T-helper 17 cell (primary cell): ENCODE measurements at places on chromosomes 7 and 10.

DNA sequence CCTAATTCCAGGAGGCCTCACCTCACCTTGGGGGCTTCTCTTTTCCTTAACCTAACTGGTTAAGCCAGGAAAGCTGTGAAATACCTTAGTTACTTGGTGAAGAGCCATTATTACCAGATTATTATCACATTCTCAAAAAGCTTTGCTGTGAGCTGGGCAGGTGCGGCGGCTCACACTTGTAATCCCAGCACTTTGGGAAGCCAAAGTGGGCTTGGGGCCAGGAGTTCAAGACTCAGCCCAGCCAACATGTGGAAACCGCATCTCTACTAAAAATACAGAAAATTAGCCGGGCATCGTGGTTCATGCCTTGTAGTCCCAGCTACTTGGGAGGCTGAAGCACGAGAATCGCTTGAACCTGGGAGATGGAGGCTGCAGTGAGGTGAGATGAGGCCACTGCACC, 102.4 kb upstream of the KLF6 start:
- DNase-seq: no peak

DNA sequence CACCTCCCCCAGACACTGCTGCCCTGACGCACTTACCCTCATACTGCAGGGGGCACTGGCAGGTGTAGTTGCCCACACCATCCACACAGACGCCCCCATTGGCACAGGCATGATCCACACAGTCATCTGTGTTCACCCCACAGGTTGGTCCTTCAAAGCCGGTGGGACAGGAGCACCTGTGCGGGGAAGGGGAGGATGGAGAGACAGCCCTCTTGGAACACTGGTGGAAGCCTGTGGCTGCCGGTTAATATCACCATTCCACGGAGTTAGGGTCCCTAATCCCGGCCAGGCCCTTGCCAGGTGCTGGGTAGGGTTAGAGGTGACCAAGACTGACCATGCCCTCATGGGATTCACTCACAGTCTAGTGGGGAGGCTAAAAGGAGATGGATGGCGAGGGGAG, 171.8 kb downstream of the SLIT1 start:
- DNase-seq: no peak

DNA sequence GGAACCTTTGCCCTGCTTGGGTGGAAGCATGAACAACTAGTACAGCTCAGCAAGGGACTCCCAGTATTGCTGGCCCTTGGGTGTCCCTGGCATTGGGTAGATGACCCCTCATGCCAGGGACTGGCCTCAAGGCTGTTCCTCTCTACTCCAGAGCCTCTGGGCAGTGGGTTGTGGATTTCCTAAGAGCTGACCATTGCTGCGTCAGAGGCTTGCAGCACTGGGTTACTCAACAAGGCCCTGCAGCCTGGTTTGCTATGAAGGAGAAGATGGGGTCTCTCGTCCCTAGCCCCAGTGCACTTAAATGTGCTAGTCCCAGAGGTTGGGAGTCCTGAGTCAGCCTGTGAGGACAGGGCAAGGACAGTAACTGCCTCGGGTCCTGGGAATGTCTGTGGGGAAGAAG, 2.5 kb downstream of the VSIR start:
- no peak for DNase-seq

DNA sequence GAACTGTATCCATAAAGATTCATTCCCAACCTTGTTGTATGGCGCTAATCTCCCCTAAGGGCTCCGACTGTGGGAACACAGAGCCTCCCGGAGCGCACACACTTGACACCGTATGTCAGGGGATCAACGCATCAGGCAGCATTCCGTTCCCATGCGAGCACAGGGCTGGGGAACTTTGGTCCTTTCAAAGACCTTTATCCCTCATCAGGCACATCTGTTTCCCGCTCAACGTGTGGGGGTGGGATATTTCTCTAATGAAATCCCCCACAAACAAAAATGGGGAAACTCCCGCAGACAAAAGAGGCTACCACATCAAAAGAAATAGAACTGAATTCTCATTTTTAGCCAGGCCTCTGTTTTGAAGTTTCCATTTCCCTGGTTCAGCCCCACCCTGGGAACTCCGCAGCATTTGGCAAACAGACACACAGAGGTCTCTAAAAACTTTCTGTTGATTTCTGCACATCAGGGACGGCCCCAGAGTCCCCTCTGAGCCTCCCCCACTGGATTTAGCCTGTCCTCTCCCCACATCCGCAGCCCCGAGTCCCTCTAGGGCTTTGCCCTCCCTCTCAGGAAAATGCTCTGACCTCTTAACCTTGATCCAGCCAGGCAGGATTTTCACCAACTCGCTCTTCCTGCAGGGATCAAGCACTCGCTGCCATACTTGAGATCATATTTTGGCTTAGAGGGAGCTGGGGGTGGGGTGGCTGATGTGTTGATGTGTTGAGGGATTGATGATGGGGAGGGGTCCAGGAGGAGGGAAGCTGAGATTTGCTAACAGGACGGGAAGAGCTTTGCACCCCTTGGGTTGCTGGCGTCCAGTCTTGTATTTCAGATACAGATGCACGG, 6.6 kb downstream of the CPA5 start:
- no peak for DNase-seq

GRCh38 chr10:24034571-24034970, 174.4 kb upstream of the KIAA1217 start:
- DNase-seq: no peak

DNA sequence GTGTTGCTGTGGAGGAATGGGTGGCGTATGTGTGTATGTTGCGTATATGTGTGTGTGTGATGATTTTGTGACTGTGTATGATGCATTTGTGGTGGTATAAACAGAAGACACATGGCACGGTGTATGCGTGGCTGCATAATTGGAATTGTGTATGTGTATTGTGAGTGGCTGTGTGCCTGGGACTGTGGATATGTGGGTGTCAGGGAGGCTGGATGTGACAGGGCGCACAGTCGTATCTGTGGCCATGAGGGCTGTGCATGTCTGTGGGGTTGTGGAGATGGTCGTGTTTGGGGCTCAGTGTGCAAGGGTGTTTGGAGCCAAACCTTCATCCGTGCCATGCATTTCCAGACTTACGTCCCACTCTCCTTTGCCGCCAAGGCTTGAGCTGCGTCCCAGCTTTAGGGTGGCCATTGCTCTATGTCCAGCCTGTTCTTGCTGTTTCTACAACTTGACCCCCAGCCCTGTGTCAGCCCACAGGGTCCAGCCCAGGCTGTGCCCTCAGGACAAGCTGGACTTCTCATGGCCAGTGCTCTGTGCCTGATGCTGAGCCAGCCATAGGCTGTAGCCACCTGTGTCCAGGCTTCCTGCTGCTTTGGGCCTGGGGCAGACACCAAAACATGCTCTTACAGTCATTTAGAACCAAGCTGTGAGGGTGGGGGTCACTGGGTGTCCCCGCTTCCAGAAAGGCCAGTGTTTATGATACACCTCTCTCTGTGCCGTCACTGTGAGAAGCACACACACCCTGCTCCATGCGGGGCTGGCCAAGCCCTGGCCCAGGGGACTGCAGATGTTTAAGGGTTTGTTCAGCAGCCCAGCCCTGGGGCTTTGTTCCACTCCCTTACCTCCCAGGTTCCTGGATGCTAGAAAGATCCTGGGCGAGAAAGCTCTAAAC, 127.6 kb downstream of the NEURL1 start:
- no peak for DNase-seq

DNA sequence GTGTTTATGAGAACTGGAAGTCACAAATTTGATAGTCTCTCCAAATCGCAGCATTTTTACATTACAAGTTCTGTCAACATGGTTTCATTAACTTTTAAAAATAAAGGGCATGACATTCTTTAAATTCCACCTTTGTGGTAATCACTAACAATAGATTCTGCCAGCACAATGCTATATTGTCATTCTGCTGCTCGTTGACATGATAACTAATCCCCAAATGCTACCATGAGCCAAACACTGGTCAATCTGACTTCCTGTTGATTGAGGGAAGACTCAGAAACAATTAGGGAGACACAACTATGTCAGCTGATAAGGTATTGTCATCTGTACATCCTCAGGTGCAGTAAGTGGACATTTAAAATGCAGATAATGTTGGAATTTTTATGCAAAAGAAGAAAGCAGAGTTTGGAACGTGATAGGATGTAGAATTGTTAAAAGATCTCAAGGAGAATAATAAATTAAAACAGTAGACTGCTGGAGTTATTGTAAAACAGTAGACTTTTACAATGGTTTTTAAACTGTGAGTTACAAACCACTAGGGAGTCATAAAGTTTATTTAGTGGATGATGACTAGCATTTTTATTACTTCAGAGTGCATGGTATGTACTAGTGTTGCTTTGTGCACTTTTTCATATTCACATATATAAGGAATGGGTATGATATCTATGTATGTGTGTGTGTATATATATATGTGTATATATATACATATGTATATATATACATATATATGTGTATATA, 126.4 kb upstream of the DKK1 start:
- no peak for DNase-seq

DNA sequence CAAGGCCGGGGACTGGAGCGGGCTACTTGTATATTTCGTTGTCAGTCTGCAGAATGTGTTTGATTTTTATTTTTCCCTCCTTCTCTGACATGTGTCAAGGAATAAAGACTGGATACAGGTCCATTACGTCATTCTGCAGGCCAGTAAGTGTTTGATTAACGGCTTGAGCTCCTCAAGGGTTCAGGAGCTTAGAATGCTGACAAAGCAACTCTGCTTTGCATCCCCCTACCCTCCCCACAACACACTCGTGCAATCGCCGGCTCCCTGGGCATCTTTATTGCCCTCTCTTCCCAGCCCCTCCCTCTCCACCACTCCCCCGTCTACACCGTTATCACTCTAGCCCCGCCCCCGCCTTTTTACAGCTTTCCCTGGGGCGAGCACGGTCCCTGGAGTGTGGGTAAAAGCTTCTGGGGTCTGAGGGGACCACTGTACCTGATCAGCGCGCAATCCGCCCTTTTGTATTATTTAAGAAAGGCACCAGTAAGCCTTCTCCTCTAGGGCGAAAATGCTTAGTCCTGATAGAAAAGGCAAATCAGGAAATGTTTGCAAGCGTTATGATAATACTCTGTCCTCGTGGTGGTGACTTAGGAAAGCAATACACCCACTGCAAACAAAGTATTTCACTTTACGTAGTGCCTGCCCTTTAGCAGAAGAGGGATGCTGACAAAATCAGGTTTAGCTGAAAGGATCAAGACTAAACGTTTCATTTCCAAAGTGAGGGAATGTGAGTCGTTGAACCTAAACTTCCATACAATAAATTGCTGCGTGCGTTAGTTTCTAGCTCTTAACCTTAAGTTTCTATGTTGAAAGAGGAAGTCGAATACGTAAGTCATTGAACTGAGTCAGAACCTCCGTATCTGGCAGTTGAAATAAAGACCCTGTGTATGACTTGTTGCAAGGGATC, 1.4 kb upstream of the CREB5 start:
- no peak for DNase-seq

- no peak for DNase-seq
Observed at GRCh38 chr7:23945472-23945871, 235.5 kb downstream of the STK31 start.

DNA sequence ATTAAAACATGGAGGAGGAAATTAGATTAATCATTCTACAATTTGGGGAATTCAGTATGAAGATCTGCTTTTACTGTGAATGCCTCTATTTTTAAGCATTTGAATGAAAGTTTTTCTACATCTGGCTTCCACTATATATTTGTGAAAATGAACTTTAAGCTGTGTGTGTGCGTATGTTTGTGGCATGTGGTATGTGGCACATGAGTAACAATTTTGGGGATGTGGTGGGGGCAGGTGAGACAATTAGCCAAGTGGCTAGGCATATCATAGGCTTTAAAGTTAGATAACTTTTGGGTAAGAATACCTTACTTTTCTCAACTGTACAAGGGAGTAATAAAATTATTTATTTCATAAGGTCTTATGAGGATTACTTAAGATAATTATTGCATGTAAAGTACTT, 81.5 kb downstream of the ZNF22 start:
- no peak for DNase-seq
